Activated CD4-positive, alpha-beta T cell treated with anti-CD3 and anti-CD28 coated beads for 36 hours (primary cell): ENCODE measurements at places on chromosomes 1 and 21. TPM values are rescaled to one million over a fixed set of nuclear protein-coding genes. Genes with fewer than 3 reads are reported as not detected.

The EDARADD gene
- total RNA-seq: 2.8 TPM

GRCh38 chr1:12505639-12506280 is 112.2 kb downstream of the DHRS3 start:
- no peak for DNase-seq

GRCh38 chr1:244901400-244902015 is 37.2 kb upstream of the HNRNPU start:
- DNase-seq: no peak

DNA sequence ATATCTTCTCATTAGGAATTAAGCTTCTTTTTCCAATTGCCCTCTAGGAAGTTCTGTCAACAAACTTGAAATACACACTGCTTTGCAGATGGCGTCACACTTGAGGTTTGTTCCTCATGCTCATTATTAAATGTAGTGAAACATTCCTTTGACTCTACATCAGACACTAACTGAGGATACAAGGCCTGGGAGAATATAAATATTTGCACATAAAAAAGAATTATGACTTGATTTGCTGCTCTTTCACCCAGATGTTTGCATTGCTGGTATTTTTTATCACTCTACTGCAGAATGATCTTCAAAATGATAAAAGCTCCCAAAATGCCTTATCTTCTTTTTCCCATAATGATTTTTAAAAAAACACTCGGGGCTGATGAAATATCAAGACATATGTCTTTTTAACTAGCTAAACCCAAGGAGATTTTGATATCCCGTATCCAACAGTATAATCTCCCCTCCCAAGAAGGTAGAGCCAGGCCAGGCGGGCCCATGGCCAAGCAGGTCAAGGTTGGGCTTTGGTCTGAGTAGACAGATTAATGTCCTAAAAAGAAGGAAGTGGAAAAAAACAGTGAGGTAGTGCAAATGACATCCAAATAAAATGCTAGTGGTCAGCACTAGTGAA is 264.6 kb downstream of the HHIPL2 start:
- no peak for DNase-seq

GRCh38 chr1:26856181-26856580 is 6.8 kb upstream of the SFN start:
- no peak for DNase-seq

GRCh38 chr1:11039351-11040104 is 7.5 kb downstream of the MASP2 start:
- no peak for DNase-seq

DNA sequence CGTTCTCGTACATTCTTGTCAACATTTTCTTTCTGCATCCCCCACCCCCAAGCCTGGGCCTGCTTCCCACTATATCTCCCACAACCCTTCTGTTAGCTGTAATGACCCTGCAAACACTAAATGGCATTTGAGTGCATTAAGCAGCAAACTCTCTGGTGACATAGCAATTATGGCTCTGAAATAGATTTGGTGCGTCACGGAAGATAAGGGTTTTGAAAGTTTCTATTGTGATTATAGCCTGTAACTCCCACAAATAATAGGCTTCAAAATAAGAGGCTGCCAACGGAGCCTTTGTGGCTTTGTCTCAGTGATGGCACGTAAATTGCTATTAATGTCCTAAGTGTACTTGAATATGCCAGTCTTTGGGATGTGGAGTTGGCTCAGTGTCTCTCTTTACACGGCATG is 277.6 kb downstream of the PBX1 start:
- DNase-seq: no peak

DNA sequence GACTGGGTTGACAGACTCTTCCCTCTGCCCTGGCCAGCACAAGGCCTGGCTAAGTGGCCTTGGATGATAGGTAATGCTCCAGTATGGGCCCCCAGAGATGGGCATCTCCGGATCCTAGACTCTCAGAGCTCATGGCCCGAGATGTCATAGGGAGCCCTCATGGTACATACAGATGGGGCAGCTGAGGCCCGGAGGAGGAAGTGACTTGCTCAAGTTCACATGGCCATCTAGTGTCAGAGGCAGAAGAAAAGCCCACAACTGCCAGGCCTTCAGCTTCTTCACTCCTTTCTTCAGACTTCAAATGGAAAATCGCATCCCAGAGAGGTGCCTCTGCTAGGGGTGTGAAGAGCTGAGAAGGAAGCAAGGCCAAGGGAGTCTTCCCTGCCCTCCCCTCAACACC is 46.8 kb upstream of the SYNC start:
- no peak for DNase-seq

- no peak for DNase-seq
These were observed 219.5 kb downstream of the HLX start for GRCh38 chr1:221098471-221099405.
